ENCODE measurements at places on chromosomes 4 and X. TPM values are rescaled to one million over a fixed set of nuclear protein-coding genes. Genes with fewer than 3 reads are reported as not detected.

Gene COQ2
- 18.2 TPM for total RNA-seq

Gene FGFBP2
- 2.5 TPM for total RNA-seq

DNA sequence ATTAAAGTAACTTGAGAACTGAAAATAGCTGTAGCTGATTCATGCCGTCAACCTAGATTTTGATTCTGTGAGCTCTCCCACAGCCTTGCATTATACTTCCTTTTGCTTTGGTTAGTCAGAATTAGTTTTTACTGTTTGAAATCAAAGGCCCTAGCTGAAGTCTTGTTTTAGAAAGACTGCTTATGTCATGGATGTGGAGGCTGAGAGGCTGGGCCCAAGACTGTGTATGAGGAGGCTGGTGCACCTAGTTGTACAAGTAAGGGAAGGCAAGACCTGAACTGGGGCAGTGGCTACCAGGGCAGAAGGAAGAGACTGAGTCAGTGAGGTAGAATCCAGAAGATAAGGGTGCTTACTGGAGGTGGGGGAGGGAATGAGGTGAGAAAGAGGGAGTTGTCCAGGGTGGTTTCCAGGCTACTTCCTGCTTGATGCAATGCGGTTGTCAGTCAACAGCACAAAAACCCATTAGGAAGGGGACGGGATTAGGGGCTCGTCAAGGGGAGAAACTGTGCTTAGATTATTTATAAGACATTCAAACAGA, 76.2 kb upstream of the PAGE3 start:
- DNase-seq, result no peak

GRCh38 chrX:57905141-57905540, 5.1 kb downstream of the ZXDA start:
- no peak for DNase-seq
